ENCODE measurements at places on chromosomes 11 and 22.

- no peak for DNase-seq
Observed at GRCh38 chr11:44832452-44832851, 105.7 kb downstream of the TSPAN18 start.

- no peak for DNase-seq
Observed at GRCh38 chr11:75851203-75851602, 36.2 kb downstream of the UVRAG start.

DNA sequence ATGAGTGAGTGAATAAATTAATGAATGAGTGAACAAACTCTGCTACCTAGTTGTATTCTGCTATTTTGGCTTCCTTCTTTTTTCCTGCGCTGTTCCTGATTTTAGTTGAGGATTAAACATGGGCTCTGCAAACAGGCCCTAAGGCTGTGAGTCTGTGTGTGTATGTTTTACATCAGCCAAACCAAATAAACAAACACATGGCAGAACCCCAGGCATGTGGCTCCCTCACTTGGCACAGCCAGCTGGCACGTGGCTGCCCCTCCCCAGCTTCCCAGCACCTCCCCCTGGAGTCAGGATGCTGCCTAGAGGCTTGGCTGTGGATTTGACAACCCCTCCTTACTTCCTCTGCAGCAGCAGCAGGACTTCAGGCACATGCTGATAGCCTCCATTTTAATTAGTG, 593.2 kb downstream of the INSC start:
- peak; percentile 28 for DNase-seq

- no peak for DNase-seq
Observed at GRCh38 chr11:13333456-13333957, 55.9 kb downstream of the BMAL1 start.

GRCh38 chr22:46798366-46799350, 36.2 kb downstream of the TBC1D22A start:
- no peak for DNase-seq

GRCh38 chr11:122661182-122661945, 5.8 kb downstream of the UBASH3B start:
- peak; percentile 67 for DNase-seq
